ENCODE measurements at places on chromosomes 11 and 22.
A peak's percentile ranks its signal among the peaks of the same experiment; 100 is the strongest.

DNA sequence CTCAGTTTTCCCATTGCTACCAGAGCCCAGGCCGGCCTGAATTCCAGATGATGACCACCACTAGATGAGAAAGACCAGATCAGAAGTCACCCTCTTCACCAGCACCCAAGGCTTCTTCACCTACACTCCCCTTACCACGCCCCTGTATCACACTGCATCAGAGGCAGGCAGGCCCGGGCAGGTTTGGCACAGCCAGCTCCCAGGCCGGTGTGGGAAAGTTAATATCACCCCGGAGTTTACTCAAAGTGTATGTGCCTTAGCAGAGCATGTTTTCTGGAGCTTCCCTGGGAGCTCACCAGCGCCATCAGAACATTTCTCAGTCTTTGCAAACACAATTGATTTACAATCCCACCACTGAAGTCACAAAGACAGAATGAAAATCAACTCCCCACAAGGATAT, 47.5 kb upstream of the POU2AF1 start:
- no peak for DNase-seq

GRCh38 chr11:86671531-86672006, 847 bp downstream of the ME3 start:
- peak; percentile 80 for DNase-seq

DNA sequence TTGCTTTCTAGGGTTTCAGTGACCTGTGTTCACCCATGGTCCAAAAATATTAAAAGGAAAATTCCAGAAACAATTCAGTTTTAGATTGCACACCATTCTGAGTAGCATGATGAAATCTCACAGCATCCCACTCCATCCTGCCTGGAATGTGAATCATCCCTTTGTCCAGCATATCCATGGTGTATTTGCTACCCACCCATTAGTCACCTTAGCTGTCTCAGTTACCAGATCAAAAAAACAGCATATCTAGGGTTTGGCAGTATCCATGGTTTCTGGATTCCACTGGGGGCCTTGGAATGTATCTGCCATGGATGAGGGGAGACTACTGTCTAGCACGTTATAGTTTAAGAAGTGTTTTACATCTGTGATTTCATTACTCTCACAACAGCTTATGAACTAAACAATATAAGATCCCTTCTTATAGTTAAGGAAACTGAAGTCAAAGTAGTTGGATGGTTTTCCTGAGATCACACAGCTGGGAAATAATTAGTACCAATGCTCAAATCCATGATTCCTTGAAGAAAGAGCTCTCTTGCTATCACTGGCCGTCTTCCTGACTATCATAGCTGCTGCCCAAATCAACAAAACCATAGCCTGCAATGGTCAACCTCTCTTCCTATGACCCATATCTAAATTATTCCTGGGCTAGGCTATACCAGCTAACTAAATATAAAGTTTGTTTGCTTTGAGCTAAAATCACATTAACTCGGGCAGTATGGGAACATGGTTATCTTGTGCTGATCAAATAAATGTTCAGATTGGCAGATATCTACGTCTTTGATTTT, 122.6 kb downstream of the MICAL2 start:
- no peak for DNase-seq

DNA sequence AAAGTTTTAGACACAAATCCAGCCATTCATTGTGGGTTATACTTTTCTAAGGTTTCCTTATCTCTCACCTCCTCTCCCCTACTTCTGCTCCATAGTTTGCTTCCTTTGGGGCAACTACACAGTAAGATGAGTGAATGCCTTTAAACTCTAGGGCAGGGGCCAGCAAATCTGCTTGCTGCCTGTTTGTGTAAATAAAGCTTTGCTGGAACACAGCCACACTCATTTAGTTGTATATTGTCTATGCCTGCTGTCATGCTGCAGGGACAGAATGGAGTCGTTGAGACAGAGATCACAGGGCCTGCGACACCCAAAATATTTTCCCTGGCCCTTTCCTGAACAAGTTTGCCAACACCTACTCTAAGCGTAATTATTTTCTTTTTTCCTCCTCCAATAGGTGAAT, 58.7 kb downstream of the TECTA start:
- no peak for DNase-seq

GRCh38 chr11:37105427-37105826, 507.4 kb upstream of the RAG2 start:
- DNase-seq, result no peak

- no peak for DNase-seq
These were observed 4.2 kb downstream of the MUC5B start for GRCh38 chr11:1226986-1227550.

DNA sequence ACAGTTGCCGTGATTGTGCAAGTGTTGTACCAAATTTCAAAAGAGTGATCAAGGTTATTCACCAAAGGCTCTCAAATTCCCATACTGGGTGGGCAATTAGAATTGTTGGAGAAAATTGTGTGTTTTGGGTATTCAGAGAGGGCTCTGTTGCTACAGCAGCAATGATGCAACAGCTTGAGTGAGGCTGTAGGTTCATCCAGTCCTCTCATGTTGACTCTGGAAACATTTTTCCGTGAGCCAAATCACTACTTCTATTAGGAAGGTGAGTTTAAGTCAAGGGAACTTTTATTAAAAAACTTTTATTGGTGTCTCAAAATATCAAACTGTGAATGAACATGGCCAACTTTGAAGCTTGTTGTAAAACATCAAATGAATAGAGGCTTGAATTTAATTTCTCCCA, 116.5 kb downstream of the CD44 start:
- DNase-seq, result no peak

DNA sequence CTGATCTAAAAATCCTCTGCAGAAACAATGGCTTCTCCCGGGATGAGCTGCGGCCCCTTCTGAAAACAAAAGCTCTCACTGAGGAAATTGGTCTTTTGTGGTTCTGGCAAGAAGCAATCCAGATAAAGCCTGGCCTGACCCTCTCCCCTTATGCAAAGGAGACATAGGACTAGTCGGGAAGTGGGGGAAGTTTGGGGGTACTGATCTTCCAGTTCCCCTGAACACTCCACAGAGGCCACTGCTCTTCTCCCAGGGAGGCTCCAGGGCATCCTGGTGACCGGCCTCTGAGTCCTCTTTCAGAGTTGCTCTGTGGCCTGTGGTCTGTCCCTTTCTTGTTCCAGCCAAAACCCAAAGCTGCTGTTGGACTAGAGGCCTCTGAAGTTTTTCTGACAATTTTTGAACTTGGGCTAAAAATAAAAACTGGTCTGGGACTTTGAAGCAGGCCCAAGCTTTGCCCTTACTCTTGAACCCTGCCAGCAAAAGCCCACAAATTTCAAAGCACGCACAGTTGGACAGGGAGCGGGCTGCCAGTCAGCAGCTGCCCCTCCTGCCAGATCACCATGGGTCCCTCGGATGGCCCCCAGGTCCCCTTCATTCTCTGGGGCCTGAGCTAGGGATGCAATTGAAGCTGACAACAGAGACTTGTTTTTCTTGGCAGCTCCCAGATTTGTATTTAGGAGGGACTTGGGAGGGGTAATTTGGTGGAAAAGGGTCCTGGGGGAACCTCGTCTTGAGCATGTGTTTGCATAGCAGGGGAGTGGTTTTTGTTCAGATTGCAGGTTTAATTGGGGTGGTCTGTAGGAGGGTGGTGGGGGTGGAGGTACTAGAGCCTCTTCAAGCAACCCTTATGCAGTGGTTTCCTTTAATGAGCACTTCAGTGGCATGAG, 381.6 kb upstream of the CADM1 start:
- peak; percentile 70 for DNase-seq
